ENCODE measurements at places on chromosomes 2 and 18. TPM values are rescaled to one million over a fixed set of nuclear protein-coding genes. Genes with fewer than 3 reads are reported as not detected.

- DNase-seq: no peak
- H3K27ac ChIP-seq: no peak overlapping the region
- peaks cover 5% of the 10 kb centered on the region for H3K4me1 ChIP-seq
- peaks cover 28% of the 10 kb centered on the region for H3K27me3 ChIP-seq
Measured at GRCh38 chr2:36387258-36387916, 31.8 kb downstream of the CRIM1 start.

- H3K4me1 ChIP-seq: no peaks in the 10 kb centered on the region
- H3K4me3 ChIP-seq: no peak overlapping the region
Measured at GRCh38 chr2:205556841-205557539, 125.3 kb upstream of the NRP2 start.

GRCh38 chr18:55635439-55635838 lies 47.4 kb upstream of the TCF4 start:
- H3K4me3 ChIP-seq: no peak overlapping the region
- H3K27ac ChIP-seq: no peak overlapping the region
- no peaks in the 10 kb centered on the region for H3K36me3 ChIP-seq
- no peaks in the 10 kb centered on the region for H3K27me3 ChIP-seq
- H3K4me1 ChIP-seq: no peaks in the 10 kb centered on the region

DNA sequence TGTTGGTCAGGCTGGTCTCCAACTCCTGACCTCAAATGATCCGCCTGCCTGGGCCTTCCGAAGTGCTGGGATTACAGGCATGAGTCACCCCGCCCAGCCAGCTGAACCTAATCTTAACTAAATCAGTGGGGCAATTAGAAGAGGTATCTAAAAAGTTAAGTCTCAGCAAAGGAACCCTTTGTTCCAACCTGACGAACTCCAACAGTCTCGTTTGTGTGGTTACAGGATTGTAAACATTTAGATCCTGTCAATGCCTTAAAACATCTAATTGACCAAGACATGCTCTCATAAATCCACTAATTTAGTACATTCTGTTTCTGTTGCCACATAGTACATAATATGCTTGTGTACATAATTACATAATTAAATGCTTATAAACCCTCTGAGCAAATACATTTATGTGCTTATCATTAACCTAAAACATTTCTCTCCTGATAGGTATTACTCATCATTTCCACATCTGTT lies 31.1 kb upstream of the STK39 start:
- no peaks in the 10 kb centered on the region for H3K4me1 ChIP-seq
- H3K27me3 ChIP-seq: peaks cover 42% of the 10 kb centered on the region
- H3K36me3 ChIP-seq: no peaks in the 10 kb centered on the region

DNA sequence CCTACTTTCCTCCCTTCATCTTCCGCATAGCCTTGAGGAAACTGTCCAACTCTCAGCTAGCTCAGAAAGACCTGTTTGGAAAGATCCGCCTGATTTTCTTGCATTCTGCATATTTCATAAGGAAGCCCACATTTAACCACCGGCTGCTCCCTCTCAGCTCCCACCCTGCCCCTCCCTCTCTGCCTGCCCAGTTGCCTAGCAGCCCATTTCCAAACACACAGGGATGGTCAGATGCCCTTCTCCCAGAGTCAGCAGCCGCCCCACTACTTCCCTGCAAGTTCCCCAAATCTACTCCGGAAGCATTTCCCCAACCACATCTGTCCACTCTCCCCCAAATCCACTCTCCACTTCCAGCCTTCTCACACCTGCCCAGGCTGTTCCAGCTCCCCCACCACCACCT lies 96.0 kb downstream of the TNS1 start:
- no peaks in the 10 kb centered on the region for H3K36me3 ChIP-seq
- no peaks in the 10 kb centered on the region for H3K4me1 ChIP-seq
- no peak overlapping the region for H3K27ac ChIP-seq
- H3K27me3 ChIP-seq: peaks cover 22% of the 10 kb centered on the region

- no peak overlapping the region for H3K4me3 ChIP-seq
- no peak for DNase-seq
- H3K36me3 ChIP-seq: peaks cover 42% of the 10 kb centered on the region
- peaks cover 10% of the 10 kb centered on the region for H3K4me1 ChIP-seq
Measured at GRCh38 chr2:195722075-195722474, 65.0 kb downstream of the SLC39A10 start.

The CFAP221 gene
- not detected for total RNA-seq

The GPR45 gene
- total RNA-seq: not detected

Data from activated T-helper 2 cell treated with anti-CD3 and anti-CD28 coated beads, Interferon-gamma antibody, Interleukin-2, Interleukin-4, amounts not matched to agents 10 μg/mL and 5 μg/mL and 100 μg/mL, durations not matched to agents 14 hours and 24 hours and 36 hours (primary cell).